Cerebellar nuclear complex (tissue), 1 donor: ENCODE measurements at places on chromosomes 5 and 9.

- DNase-seq: no peak
These were observed 98.6 kb downstream of the FBXW11 start for GRCh38 chr5:171907725-171908343.

DNA sequence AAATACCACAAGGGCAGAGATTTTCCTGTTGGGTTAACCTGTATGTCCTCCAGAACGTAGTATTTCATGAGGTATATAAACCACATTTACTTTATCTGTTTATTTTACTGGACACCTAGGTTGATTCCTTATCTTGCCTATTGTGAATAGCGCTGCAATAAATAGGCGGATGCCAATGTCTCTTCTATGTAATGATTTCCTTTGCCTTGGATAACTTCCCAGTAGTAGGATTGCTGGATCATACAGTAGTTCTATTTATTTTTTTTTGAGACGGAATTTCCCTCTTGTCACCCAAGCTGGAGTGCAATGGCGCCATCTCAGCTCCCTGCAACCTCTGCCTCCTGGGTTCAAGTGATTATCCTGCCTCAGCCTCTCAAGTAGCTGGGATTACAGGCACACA lies 15.6 kb upstream of the TUT7 start:
- DNase-seq: no peak

- DNase-seq: no peak
These were observed 121.1 kb upstream of the SLC12A2 start for GRCh38 chr5:127962491-127962890.

GRCh38 chr5:170148430-170149205 lies 42.9 kb downstream of the FOXI1 start:
- no peak for DNase-seq

GRCh38 chr9:108136656-108137055 lies 647.1 kb upstream of the KLF4 start:
- no peak for DNase-seq

DNA sequence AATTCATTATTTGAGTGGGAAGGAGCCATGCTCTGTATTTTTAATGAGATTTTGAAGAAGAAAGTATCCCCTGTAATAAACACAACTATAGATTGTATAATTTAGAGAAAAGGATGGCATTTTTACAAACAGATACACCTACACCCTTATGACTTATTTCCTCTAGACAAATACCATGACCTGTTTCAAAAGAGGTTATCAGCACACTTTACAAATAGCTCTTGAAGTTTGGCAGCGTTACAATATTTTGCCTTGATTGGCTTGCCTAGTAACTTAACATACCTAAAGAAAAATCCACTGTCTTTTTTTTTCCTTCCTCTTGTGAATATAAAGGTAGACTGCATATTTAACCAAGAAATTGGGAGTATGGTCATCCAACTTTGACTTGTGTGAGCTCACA lies 28.5 kb upstream of the CETN3 start:
- no peak for DNase-seq

DNA sequence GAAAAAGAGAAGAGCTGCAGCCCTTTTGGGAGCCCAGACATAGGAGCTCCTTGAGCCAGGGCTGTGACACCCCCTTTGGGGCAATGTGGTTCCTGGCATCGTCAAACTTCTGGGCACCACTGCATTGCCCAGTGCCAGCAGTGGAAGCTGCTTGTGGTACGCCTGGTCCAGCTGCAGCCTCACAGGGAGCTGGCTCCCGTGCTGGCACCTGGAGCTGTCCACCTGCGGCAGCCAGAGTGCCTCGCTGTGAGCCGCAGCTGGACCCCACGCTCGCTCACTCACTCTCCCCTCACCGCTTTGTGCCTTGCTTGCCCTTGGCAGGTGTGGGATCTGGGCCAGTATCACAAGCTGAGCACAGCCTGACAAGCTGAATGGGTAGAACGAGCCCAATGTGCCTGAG lies 1150.8 kb upstream of the CDH6 start:
- DNase-seq: no peak

GRCh38 chr5:95484421-95484820 lies 70.4 kb downstream of the SKIC3 start:
- DNase-seq: no peak
